Stimulated activated CD8-positive, alpha-beta memory T cell treated with anti-CD3 and anti-CD28 coated beads, Interleukin-15, amount 100 ng/mL, for 1 hour (primary cell): ENCODE measurements at places on chromosomes 1 and 21.

DNA sequence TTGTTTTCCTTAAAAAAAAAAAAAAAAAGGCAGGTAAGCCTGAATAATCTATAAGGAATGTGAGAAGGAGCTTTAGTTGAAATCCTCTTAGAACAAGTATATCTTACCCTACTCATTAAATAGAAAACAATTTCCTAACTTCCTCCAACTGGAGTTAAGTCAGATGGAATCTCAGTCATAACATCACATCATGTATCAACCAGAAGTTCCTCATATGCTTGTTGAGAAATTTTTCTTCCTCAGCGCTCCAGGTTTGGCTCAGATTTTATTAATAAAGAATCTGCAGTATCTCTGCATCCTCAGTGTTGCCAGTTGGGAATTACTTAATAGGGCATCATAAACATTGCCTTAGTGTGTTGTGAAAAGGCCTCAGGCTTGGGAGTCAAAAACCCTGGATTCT is 37.6 kb downstream of the DUSP10 start:
- no peak for DNase-seq

- DNase-seq: no peak
These were observed 44.0 kb downstream of the ACP6 start for GRCh38 chr1:147626291-147626690.

GRCh38 chr1:228683428-228683827 is 51.9 kb upstream of the RHOU start:
- DNase-seq: no peak

DNA sequence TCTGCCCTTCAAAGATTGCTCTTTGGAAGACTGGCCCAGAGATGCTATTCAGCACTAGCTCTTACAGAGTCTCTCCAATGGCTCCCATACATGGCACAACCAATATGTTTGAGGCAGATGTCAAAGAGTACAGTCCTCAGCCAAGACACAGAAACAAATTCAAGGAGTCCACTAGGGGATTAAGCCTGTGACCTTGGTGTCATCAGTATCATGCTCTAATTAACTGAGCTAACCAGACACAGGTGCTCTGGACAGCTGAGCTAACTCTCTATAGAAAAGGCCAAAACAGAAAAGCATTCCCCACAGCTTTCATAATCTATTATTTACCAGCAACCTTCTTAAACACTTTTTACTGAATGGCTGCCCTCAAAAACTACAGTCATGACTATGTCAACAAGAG is 666.0 kb upstream of the PLXNA2 start:
- no peak for DNase-seq

DNA sequence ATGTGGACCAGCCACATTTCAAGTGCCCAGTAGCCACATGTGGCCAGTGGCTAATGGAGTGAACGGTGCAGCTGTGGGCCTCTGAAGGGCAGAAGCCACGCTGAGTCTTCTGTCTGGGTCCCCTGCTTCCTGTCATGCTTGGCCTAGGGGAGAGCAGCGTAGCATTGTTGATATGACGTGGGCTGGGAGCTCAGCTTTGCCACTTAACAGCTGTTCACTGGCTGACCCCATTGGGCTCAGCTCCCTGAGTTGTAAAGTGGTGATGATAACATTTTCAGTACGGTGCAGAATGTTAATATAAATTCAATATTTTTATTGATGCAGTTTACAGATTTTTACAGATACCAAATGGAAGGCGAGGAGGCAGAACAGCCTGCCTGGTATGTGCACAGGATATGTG is 4.5 kb downstream of the PODN start:
- DNase-seq: no peak

GRCh38 chr1:203049077-203049476 is 22.8 kb downstream of the PPFIA4 start:
- no peak for DNase-seq

DNA sequence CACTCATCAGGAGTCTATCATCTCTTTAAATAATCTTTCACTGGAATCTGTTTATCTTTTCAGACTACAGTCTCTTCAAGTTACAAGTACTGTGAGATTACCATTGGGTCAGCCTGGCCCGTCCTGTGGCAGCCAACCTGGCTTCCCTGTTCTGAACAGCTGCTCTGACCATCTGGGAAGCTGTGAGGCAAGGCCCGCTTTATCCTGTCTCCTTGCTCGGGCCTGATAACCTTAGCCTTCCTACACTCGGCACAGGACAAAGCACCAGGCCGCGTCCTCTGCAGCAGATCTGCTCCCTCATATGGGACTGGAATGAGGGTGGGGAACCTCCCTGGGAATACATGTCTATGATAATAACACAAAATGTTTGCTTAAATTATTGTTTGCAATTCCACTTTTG is 113.3 kb downstream of the PTPN14 start:
- no peak for DNase-seq
